NCI-H1694 (cell line): ENCODE measurements at places on chromosomes 6 and 20.

DNA sequence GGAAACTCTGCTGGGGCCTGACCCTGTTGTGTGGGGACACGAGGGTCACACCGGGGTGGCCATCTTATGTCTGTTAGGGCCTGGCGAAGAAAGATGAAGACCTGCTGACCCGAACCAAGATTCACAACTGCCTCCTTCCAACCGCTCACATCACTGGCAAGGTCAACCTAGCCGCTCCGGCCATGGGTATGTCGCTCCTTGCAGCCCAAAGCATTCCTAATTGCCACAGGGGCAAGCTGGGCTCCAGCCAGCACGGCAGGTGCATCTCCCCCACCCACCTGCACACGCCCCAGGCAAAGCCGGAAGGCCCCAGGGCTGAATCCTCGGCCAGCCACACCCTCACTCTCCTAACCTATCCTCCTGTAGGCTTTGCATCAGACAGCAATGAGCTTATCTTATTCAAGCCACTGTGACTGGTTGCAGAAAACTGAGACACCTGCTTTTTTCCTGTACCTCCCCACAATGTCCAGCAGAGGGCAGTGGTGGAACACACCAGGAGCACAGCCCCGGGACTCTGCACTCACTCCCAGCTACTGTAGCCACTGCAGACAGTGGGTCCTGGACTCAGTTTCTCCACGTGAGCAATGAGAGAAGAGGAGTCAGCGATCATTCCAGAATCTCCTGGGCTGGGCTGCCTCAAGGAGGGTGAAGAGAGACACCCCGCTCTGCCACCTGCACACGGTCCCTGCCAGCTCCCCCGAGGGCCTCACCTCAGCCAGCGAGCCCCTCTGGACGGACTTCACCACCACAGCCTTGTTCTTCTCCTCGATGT, 170.2 kb downstream of the PREX1 start:
- DNase-seq = peak; percentile 48

GRCh38 chr6:139778106-139778505, 403.7 kb upstream of the CITED2 start:
- no peak for DNase-seq

GRCh38 chr20:64038565-64039292, 2.7 kb downstream of the C20orf204 start:
- DNase-seq = peak; percentile 26

DNA sequence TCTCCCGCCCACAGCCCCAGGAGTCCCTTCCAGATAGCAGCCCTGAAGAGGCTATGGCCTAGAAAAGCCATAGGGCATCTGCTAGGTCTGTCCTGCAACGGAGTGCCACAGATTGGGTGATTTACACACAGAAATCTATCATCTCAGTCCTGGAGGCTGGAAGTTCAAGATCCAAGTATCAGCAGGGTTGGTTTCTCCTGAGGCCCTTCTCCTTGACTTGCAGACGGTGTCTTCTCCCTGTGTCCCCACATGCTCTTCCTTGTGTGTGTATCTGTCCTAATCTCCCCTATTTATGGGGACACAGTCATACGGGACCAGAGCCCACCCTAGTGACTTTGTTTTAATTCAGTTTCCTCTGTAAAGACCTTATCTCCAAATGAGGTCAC, 15.3 kb downstream of the FOXF2 start:
- DNase-seq = no peak

DNA sequence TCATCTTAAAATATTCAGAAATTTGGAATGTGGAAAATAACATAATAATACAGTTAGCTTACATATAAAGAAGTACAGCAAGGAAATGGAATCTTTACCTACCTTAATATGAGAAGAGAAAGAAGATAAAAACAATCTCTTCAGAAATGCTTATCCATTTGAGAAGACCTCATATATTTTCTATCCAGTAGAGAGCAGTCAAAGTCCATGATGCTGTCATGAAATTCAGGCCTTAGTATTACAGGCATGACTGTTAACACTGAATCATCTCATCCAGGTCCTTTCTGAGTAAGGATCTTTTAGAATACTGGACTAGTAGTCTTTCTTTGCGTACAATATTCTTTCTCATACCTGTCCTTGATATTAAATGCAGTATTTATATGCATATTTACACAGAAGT, 713.4 kb downstream of the CD109 start:
- peak; percentile 18 for DNase-seq

- no peak for DNase-seq
Observed at GRCh38 chr20:50304923-50305635, 114.4 kb downstream of the CEBPB start.

- no peak for DNase-seq
Observed at GRCh38 chr6:112606656-112607435, 259.7 kb downstream of the RFPL4B start.

DNA sequence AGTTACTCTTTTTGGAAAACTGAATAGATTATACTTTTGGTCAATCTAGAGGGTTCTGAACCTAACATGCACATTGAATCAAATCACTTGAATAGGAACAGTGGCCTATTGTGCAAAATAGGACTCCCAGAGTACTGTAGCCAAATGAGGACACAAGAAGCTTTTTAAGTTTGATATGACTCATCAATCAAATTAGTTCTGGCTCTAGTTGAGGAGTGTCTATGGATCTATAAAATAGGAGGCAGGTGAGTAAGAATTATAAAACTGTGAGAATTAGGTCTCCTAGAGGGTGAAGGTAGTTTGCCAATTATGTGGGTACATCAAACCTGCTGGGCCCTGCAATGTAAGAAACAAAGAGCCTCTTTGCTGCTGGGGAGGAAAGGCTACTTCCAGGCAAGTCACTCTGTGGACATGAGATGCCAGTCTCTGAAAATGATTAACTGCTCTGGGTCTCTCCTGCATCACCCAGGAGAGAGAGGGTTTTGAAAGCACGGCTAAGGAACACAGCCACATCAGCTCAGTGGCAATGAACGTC, 112.3 kb downstream of the RCAN2 start:
- DNase-seq = no peak

GRCh38 chr6:31689249-31690110, 8.6 kb upstream of the LY6G5C start:
- no peak for DNase-seq

DNA sequence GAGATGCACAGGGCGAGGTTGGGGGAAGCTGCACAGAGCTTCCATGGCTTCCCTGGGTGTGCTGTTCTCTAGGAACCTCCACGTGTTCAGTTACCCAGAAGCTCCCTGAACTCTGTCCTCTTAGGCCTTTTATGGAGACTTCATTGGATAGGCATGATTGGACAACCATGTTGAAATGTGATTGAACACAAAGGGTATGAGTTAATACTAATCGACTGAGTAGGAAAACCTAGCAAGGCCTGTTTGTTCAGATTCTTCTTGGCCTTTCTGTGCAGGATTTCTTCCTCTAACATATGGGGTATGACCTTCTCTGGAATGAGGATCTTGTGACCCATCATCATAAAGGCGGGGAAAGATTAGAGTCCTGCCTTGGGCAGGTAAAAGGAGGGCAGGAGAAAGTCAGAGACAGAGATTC, 70.7 kb upstream of the SMIM29 start:
- DNase-seq = no peak

DNA sequence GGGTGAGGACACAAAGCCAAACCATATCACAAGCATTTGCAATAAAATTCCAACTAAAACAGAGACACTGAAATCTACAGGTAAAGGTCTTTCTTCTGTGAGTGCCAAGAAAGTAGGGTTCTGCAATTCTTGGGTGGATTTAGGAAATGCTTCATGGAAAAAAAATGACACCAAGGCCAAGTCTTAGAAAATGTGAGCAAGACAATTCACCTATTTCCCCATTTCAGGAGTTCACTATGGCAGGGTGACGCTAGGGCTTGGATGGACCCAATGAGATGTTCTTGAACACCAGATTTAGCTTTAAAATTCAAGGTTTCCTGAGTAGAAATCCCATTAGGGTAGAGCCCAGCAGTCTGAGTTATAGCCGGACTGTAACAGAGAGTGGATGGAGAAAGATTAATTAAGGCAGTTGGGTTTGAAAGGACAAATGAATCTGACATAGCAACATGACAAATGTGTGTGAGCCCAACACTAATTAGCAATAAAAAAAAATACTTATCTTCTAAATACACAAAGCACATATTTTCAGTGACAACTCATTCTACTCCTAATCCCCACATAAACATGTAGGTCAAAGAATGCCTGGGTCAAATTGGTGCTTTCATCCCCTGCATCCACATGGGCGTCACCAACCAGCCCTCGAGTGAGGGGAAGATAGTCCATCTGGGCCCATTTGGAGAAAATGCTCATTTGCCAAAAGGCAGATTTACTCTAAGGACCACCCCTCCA, 180.4 kb upstream of the JARID2 start:
- no peak for DNase-seq

GRCh38 chr6:3620389-3620788, 131.1 kb downstream of the PXDC1 start:
- DNase-seq = no peak

- no peak for DNase-seq
Observed at GRCh38 chr20:18094191-18094590, 36.5 kb upstream of the OVOL2 start.

- no peak for DNase-seq
Observed at GRCh38 chr6:43735642-43736199, 34.3 kb upstream of the VEGFA start.

- DNase-seq = no peak
Observed at GRCh38 chr6:79997728-79998127, 6.7 kb upstream of the TTK start.

- DNase-seq = peak; percentile 83
Observed at GRCh38 chr6:30781743-30782424, 37.5 kb upstream of the IER3 start.

GRCh38 chr6:146990284-146990683, 213.9 kb upstream of the STXBP5 start:
- no peak for DNase-seq

DNA sequence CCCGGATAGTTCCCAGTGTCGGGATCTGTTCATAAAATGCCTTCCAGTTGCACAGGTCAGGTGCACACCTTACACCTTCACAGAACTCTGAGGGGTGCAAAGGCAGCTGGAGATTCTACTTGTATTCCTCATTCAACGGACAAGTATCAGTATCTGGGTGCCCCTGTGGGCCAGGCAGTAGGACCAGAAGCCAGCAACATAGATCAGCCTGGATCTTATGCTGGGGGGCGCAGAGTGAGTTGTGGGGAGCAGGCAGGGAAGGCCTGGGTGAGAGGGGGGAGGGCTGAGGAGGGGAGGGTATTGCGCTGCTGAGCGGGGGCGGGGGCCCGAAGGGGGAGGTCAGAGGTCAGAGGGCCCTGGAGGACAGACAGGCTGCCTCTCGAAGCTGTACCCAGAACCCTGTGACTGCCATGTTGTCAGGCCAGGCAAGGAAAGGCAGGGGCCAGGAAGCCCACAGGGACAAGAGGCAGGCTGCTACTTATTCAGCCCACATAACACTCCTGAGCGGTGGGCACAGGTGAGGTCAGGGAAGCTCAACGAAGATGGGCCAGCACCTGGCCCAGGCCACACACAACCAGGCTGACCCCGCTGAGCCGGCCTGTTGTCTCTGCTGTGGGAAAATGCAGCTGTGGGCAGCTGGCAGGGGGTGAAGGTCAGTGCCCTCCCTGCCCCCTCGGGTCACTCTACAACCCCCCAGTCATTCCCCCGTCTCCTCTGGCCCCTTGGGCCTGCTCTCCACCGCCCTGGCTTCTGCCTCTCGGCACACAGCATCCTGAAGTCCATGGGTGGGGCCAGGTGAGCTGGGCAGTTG, 1.1 kb downstream of the OPRL1 start:
- no peak for DNase-seq

DNA sequence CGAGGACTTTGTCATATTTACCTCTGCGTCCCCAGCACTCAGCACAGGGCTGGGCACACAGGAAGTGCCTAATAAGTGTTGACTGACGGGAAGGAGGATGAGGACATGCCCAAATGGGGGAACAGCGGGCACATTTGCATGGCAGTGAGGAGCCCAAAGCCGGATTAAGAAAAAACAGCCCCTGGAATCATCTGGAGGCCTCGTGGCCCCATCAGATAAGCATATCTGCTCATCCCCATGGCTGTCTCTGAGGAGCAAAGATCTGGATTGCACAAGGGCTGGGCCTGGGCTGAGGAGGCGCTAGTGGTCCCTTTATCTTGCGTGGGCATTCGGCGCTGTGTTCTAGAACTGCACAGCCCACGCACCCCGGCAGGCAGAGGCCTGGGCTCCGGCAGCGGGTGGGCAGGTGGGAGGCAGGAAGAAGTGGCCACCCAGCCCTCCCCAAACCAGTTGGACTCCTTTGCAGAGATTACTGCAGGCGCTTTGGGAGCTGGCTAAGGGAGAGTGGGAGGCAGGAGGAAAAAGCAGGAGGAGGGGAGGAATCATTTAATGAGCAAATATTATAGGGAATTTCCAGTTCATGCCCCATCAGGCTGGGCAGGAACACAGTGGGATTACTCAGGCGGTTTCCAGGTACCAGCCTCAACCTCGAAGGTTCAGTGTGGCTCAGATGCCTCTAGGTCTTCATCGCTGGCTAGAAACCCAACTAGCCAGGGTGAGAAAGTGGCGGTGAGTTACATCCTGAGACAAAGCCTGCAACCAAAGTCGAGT, 108.1 kb downstream of the CEBPB start:
- no peak for DNase-seq
